MV-4-11 (cell line): ENCODE measurements at places on chromosomes 7 and 10.

- peak; percentile 59 for DNase-seq
Measured at GRCh38 chr7:44796034-44796503, 412 bp upstream of the PPIA start.

- DNase-seq: peak; percentile 42
Measured at GRCh38 chr7:38413784-38414183, 140.3 kb upstream of the TARP start.

DNA sequence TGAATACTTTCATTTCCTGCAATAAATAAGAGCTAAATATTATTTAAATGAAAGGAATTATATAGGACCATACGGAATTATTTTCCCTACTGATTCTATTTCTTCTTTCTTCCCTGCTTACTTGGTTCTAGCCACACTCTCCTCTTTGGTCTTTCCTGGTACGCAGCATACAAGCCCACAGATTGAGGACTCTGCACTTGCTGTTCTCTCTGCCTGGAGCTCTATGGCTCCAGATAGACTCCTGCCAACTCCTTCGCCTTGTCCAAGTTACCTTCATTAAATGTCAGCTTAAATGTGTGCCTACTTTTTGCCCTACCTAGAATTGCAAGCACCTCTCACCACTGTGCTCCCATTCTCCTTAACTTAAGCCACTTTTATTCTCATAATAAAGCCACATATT, 203.4 kb downstream of the MDFIC start:
- no peak for DNase-seq

DNA sequence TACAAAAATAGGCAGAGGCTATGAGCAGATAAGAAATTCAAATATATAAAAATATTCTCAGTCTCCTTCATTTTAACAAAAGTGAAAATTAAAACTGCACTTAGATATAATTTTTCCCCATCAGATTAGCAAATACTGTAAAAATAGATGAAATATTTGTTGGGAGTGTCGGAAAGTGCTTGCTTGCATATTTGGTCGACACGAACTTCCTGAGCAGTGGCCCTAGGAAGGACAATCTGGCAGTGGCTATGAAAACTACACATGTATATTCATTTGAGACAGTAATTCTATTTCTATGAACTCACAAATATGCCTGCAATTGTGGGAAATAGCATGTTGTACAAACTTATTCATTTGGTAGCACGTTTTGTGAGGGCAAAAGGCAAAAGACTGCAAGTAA, 81.4 kb downstream of the GOLGA7B start:
- no peak for DNase-seq

- peak; percentile 98 for DNase-seq
Measured at GRCh38 chr7:105352018-105352612, 36.6 kb downstream of the SRPK2 start.

- DNase-seq: peak; percentile 19
Measured at GRCh38 chr10:30384701-30385201, 35.7 kb upstream of the MTPAP start.

DNA sequence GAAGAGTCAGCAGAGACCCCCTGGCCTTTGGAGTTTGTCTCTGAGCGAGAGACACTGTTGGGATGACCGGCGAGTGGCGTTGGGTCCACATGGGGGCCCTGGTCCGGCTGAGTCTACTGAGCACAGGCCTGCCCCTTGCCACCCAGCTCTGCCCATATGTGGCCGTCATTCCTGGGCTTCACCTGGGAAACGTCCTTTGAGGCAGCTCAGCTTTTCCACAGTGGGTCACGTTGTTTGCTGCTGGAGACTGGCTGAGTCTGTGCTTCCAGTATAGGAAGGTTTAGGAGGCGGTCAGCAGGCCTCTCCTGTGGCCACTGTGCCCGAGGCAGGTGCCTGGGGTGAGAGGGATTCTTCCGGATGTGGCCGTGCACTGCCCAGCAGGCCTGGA, 17.1 kb downstream of the ADAM8 start:
- DNase-seq: no peak

- peak; percentile 32 for DNase-seq
Measured at GRCh38 chr10:29723726-29724125, 89.0 kb upstream of the SVIL start.

DNA sequence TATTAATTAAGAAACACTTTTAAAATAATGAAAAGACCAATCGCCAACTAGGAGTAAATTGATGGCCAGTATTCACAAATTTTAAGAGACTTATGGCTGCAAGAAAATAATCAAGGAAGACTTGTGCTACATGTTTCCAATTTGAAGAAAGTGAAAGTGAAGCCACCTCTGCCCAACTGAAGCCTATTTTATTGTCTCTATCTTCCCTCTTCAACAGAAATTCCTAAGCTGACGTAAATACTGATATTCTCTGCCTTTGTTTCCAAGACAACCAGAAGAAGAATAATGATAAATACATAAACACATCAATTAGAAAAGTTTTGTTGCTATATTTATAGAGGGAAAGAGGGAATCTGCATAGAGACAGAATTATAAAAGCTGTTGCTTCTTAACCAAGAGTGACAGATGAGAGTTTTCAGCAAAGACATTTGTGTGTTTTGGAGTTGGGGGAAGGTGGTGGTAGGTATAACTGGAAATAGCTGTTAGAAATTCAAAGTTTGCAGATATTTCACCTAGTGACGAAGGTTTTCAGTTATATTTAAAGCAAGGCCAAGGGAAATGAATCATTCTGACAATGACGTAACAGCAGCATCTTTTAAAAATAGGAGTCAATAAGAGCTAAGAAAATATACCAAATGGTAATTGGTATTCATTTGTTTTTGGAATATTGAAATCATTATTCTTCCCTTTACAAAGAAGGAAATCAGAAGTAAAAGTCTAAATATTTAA, 576.6 kb upstream of the SORCS1 start:
- DNase-seq: peak; percentile 31

- peak; percentile 18 for DNase-seq
Measured at GRCh38 chr10:63596924-63597323, 75.7 kb downstream of the REEP3 start.

DNA sequence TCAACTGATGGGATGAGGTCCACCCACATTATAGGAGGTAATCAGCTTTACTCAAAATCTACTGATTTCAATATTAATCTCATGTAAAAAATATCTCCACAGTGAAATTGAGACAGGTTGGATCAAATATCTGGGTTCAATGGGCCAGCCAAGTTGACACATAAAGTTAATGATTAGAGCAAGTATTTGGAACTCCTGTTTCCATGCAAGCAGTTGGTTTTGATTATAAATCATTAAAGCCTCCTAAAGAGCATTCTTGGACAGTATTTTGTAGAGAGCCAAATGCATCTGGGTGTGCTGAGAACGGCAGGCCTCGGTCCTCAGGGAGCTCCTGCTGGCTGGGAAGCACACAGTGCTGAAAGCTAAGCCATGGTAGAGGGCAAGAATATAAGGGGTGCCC, 126.9 kb upstream of the BTBD16 start:
- no peak for DNase-seq

DNA sequence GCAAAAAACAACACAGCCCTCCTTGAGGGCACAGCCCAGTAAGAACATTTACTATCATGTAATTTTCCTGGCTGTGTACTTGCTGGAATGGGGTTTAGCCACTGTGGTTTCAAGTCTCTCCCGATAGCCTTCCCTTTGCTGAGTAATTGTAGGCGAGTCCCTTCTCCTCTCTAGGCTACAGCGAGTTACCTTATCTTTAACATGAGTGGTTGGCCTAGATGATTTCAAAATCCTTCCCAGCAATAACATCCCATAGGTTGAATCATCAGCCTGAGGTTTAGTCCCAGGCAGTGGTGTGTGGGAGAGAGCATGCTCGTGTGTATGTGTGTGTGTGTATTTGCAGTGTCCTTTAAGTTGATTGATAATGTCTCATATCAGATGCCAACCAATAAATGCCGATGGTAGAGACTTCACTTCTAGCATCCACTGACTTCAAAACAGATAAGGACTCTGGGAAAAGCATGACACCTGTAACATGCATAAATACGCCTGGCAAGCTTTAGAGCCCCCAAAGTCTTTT, 142.9 kb upstream of the ZMIZ1 start:
- DNase-seq: peak; percentile 80

- no peak for DNase-seq
Measured at GRCh38 chr7:98027342-98028033, 37.5 kb upstream of the OCM2 start.

DNA sequence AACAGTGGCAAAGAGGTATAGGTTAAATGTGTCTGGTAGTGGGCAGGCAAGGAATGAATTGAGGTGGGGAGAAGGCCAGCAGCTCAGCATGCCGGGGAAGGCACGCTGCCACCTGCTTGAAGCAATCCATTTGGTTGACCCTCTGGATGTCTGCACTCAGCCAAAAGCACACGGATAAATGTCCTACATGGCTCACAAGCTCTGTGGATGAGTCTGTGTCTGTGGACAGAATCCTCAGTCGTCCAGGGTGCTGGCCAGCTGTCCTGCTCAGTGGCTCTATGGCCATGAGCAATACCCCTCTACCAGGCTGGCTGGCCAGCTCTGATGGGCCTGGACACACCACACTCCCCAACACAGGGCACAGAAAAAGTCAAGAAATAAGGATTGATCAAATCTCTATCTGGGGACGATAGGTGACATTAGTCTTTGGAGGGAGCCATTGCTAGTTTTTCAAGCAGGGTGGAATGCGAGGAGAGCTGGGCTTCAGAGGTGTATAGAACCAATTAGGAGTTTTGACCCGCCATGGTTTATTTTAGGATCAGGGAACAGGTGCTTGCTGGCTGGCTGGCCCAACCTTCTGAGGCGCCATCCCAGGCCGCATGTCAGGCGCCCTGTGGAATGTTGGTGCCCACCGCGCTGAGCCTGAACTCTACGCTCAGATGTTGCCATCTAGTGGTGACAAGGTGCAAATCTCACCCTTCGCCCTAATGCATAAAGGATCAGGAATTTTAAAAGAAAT, 493.4 kb downstream of the TNS3 start:
- no peak for DNase-seq

DNA sequence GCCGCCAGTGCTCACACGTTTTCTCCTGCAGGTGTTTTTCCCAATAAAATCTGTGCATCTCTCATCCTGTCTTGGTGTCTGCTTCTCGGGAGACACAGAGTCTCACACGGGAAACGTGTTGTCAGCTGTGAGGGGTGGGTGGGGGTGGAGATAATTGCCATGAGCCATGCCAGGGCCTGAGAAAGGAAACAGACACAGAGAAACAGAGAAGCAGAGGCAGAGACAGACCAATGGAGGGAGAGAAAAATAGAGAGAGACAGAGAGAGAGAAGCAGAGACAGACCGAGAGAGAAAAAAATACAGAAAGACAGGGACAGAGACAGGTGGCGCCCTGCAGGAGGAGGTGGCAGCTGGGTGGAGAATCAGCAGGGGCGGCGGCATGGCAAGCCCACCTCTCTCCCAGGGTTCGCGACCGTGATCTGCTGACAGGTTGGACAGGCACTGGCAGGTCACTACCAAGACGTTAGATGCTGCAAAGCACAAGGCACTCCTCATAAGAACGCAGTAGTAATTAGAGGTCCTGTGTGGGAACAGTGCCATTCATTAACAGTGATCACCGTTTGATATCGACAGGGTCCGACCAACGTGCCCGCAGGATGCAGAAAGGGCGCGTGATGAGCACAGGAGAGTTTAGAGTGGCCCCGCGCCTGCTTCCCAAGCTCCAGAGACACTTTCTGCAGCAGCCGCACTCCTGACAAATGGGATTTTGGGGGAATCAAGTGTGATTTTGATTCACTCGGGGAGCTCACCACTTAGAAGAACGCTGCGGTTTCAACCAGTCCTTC, 70.5 kb upstream of the INSIG1 start:
- DNase-seq: no peak

DNA sequence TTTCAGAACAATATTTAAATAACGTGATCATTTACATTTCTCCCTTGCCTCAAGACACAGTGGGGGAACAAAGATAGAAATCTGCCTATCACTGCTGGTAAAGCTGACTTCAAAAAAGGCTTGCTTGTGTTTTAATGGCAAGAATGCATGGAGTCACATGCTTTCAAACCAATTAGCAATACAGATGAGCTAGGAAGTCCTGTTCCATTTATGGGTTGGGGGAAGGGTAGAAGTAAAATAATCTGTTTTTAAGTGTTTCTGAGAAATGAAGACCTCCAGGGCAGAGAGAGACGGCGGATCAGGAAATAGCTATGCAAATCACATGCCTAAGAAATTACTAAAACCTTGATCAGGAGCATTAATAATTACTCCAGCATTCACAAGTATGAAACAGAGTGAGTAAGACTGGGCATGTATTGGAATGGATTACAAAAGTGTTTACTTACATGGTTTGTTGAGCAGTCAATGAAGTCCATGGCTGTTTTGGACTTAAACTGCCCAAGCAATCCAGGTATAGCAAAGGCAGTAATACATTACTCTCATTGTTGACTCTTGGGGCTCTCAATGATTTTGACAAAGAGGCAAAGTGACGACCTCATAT, 142.0 kb downstream of the ARID5B start:
- no peak for DNase-seq

- peak; percentile 67 for DNase-seq
Measured at GRCh38 chr10:106819490-106819889, 345.0 kb downstream of the SORCS1 start.

DNA sequence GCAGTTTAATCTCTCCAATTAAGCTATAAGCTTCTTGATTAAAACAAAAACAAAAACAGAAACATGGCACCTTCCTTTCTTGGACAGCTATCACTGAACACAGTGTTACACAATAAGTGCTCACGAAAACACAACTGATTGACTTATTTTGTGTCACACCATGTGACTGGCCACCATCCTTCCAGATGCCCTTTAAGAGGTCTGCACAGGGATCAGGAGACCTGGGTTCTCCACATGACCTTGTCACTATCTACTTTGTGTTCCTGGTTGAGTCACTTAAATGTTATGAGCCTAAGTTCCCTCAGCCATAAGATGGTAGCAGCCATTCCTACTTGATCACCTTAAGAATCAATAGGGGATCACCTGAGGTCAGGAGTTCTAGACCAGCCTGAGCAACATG, 120.1 kb downstream of the HIPK2 start:
- no peak for DNase-seq

- DNase-seq: no peak
Measured at GRCh38 chr10:6535156-6535764, 44.8 kb downstream of the PRKCQ start.

DNA sequence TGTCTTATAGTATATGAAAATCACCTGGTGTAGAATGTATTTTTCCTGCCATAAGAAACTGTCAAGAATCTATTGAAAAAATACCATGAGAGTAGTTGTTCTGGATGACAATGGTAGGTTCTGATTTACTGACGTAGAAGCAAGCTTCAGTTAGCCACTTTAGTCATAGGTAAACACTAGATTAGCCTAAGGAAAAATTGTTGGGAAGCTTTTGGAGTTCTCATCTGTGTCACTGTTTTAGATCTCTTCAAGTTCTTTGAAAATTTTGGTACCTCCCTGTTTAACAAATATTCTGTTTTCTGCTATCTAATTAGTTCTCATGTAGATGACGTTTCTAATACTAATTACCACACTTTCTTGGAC, 131.8 kb downstream of the ADK start:
- no peak for DNase-seq
